ENCODE measurements at places on chromosomes 2 and 18.

DNA sequence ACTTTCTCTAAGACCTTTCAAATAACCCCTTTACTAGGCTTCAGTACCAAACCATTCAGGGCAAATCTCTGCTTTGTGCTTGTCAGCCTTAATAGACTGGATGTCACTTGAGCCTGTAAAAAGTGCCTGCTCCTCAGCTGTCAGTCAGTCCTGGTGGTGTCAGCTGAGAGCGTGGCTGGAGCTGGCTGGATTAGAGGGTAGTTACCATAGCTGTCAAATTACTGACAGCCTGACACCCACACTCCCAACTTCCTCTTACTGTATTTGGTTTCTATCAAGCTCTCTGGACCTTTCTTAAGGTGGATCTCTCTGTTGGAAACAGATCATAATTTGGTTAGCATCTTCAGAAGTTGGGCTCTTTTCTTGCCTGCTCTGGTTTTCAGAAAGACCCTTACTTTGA, 371.4 kb upstream of the ATP5MC3 start:
- DNase-seq = no peak

GRCh38 chr2:181241797-181242196, 215.4 kb upstream of the ITGA4 start:
- DNase-seq = no peak

GRCh38 chr18:59940068-59940467, 40.3 kb downstream of the PMAIP1 start:
- DNase-seq = no peak

GRCh38 chr2:155391613-155392130, 693.2 kb downstream of the KCNJ3 start:
- no peak for DNase-seq

DNA sequence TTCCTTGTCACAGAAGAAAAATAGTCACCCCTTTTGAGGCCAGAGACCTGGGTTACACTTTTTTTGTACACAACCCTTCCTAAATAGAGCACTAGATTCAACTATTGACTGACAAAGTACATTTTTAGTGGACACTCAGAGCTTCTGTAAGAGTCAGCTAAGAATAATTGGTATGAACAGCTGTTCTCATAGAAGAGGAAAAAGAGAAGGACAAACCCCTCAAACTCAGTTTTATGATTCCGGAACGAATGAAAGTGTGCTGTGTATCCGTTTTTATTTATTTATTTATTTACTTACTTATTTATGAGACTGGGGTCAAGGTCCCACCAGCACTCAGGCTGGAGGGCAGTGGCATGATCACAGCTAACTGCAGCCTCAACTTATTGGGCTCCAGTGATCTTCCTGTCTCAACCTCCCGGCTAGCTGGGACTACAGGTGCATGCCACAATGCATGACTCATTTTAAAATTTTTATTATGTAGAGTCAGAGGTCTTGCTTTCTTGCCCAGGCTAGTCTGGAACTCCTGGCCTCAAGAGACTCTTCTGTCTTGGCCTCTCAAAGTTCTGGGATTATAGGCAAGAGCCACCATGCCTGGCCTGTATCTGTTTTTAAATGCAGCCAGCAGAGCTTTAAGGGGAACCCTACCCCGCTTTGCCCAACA, 36.0 kb upstream of the FZD5 start:
- DNase-seq = no peak

GRCh38 chr2:102245266-102246151, 58.7 kb downstream of the IL1RL2 start:
- DNase-seq = no peak

DNA sequence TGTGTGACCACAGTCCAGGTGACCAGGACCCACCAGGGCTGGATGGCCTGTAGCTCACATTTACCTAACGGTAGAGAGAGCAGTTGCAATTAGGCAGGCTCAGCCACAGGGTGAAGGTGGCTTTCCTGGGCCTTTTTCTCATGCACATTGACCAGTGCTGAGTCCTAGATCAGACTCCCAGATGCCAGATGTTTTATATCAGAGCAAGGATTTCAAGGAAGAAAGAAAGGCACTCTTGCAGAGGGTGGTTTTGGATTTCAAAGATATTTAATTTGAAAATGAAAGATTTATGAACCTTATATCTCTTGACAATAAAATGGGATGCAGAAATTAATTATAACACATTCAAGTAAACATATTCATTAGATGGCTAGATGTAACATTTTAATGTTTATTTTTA, 694.2 kb upstream of the GYPC start:
- peak; percentile 12 for DNase-seq

GRCh38 chr2:10028988-10029874, 14.1 kb upstream of the KLF11 start:
- no peak for DNase-seq

Data from left renal pelvis (tissue), 4 donors.